NCI-H1694 (cell line): ENCODE measurements at places on chromosomes 3 and 15.

DNA sequence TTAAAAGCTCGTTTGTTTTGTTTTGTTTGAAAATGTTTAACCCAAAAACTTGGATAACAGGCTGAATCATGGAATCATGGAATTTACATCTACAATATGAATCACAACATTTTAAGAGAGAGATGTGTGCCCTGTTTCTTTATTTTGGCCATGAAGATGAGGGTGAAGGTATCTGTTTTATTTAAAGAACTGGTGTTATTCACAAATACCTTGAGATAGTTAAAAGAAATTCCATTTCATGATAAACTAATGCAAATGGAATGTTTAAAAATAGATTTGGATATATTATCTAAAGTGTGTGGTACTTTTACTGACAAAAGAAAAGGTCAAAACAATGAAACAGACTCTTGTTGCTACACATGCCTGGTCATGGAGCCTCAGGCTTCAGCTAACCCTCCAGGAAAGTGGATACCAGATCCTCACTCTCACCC is 486.0 kb upstream of the CFAP20DC start:
- DNase-seq: no peak

- DNase-seq: peak; percentile 25
Measured at GRCh38 chr3:111577798-111578685, 17.1 kb downstream of the ZBED2 start.

DNA sequence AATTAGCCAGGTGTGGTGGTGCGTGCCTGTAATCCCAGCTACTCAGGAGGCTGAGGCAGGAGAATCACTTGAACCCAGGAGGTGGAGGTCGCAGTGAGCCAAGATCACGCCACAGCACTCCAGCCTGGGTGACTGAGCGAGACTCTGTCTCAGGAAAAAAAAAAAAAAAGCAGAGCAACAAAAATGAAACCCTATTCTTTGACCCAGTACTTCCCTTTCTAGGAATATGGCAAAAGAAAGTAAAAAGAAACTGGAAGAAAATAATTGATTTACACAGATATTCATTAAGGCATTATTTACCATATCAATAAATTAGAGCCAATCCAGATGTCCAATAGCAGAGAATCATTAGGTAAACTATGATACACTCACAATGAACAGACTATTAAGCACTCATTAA is 67.0 kb downstream of the GSK3B start:
- DNase-seq: no peak

- no peak for DNase-seq
Measured at GRCh38 chr3:106485802-106486201, 617.0 kb upstream of the CBLB start.

- no peak for DNase-seq
Measured at GRCh38 chr3:48835650-48836366, 11.9 kb downstream of the PRKAR2A start.

- peak; percentile 23 for DNase-seq
Measured at GRCh38 chr15:43376017-43376705, 5.3 kb downstream of the TUBGCP4 start.

DNA sequence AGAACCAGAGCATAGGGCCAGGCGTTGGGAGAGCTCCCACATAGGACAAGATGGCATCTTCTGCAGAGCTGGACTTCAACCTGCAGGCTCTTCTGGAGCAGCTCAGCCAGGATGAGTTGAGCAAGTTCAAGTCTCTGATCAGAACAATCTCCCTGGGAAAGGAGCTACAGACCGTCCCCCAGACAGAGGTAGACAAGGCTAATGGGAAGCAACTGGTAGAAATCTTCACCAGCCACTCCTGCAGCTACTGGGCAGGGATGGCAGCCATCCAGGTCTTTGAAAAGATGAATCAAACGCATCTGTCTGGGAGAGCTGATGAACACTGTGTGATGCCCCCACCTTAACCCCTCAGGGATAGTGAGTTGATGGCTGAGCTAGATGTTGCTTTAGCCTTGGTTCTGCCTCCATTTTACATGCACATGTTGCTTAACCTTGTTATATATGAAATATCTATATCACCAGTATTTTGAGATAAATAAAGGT is at the start of gene PYDC2:
PYDC2 (plus strand) TSS at position 51 of the 483 bp plus-strand sequence; CDS start at position 51, 0 bp downstream.
- DNase-seq: no peak

- no peak for DNase-seq
Measured at GRCh38 chr15:44130778-44131177, 64.3 kb downstream of the FRMD5 start.
